ENCODE measurements at places on chromosomes 2 and 18.

DNA sequence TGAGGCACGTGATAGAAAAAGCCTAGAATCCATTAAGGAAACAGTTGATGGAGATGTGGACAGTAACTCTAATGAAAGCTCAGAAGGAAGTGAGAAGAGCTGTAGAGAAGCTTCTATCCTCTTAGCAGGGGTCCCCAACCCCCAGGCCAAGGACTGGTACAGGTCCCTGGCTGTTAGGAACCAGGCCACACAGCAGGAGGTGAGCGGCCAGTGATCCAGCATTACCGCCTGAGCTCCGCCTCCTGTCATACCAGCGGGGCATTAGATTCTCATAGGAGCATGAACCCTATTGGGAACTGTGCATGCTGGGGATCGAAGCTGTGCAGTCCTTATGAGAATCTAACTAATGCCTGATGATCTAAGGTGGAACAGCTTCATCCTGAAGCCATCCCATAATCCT, 8.7 kb upstream of the IMP4 start:
- DNase-seq, result no peak

DNA sequence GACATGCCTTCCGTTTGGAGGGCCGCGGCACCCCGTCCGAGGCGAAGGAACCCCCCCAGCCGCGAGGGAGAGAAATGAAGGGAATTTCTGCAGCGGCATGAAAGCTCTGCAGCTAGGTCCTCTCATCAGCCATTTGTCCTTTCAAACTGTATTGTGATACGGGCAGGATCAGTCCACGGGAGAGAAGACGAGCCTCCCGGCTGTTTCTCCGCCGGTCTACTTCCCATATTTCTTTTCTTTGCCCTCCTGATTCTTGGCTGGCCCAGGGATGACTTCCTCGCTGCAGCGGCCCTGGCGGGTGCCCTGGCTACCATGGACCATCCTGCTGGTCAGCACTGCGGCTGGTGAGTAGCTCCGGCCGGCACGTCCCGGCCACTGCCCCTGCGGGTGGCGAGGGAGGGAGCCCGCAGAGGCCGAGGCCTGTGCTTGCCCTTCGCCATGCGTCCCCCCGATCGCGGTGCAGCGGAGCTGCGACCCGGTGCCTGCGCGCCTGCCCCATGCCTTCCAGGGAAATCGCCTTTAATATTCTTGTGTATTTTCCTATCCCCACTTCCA, 1.2 kb downstream of the BMPR2 start:
- no peak for DNase-seq

DNA sequence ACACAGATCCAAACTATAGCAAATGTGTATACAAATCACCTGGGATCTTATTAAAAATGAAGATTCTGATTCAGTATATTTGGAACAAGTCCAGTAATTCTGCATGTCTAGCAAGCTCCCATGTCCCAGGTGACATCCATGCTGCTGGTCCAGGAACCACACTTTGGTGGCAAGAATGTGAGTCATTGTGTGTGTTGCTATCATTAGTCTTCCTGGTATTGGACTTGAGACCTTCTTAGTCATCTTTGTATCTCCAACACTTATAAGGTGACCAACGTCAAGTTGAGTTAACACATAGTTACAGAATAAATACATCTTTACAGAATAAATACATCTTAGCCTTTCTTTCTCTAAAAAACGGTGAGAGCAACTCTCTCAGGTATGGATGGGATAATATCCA, 107.9 kb upstream of the NDUFV2 start:
- DNase-seq, result no peak

DNA sequence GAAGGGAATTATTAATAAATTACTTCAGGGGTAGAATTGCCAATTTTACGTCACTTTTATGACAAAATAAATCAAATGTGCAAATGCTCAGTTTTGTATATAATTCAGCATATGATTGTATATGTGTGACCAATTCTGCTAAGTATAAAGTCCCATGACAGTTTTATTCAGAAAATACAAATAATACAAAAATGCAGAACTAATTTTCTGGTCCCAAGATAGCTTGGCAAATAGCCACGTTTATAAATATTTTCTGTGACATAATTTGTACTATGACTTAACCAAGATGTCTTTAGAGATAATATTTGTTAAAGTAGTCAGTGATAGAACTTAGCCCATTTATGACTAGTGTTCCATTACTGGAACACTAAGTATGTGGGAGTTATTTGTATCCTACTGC, 24.2 kb upstream of the CAB39 start:
- DNase-seq, result no peak

GRCh38 chr2:206512999-206513398, 69.7 kb downstream of the ADAM23 start:
- no peak for DNase-seq

- DNase-seq, result no peak
Measured at GRCh38 chr2:200159829-200160781, 146.4 kb upstream of the SPATS2L start.

DNA sequence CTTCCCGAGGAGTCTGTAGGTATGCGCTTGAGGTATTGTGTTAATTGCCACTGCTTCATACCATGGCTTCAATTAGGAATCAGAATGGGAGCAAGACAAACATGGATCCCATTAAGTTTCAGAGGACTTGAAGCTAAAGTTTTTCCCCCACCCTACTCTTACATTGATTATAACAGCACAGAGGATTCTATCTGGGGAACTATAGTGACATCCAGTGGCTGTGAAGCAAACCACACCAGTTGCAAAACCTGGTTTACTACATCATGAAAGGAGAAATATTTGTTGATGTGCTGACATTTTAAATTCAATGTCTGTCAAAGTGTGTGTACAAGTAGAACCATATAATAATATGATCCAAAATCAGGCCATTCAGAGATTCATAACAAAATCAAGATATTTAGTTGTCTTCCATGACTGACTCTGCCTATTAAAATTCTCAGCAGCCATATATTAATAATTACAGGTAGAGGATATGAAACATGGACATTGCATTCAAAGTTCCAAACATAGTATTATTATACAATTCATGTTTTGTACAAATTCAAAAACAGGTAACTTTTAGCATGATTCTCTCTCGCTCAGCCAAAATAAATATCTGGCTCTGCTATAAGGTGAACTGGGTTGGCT, 82.9 kb downstream of the GRB14 start:
- DNase-seq, result peak; percentile 21

- no peak for DNase-seq
Measured at GRCh38 chr2:121809607-121810006, 54.2 kb downstream of the TSN start.

- no peak for DNase-seq
Measured at GRCh38 chr2:119233326-119234020, 9.8 kb downstream of the STEAP3 start.

DNA sequence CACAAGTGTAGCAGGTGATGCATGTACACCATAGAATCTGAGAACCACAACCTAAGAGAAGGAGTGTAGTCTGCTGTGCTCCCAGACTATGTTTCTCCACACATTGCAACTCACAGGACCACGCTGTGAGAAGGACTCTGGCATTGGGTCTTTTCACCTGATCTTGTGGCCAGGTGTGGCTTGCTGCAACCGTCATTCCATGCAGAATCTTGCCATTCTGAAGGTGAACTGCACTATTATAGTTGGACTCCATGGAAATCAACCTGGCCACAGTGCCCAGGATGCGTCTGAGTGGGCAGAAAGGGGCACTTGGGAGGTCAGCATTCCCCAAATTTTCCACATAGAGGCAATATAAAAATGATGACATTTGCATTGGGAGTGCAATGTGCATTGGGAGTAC, 122.2 kb downstream of the CAPN13 start:
- DNase-seq, result no peak

DNA sequence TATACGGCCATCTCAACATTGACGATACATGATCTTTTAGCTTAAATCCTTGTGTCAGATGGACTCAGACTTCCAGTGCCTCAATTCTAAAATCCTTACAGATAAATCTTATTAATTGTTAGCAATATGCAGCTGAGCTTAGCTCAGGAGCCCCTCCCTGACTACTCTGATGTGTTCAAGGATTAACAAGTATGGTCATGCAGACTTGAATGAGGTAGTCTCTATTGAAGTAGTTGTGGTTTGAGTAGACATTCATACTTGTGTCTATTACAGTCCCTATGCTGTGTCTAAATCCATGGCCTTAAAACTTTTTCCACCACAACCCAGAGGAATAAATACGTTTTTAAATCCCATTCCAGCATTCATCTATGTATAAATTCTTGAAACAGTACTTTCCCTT, 119.5 kb downstream of the NUP35 start:
- no peak for DNase-seq

DNA sequence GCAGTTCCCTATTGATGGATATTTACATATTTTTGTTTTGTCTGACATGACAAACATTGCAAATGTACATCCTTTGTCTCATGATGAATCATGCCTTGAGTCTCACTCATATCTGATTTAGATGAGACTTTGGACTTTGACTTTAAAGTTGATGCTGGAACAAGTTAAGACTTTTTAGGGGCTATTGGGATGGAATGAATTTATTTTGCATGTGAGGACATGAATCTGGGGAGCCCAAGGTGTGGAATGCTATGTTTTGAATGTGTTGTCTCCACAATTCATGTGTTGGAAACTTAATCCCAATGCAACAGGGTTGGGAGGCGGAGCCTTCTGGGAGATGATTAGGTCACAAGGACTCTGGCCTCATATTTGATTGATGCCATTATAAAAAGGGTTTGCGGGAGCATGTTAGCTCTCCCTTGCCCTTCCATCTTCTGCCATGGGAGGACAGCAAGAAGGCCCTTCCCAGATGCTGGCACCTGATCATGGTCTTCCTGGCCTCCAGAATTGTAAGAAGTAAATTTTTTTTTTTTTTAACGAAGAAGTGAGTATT, 29.1 kb upstream of the INO80D start:
- no peak for DNase-seq

DNA sequence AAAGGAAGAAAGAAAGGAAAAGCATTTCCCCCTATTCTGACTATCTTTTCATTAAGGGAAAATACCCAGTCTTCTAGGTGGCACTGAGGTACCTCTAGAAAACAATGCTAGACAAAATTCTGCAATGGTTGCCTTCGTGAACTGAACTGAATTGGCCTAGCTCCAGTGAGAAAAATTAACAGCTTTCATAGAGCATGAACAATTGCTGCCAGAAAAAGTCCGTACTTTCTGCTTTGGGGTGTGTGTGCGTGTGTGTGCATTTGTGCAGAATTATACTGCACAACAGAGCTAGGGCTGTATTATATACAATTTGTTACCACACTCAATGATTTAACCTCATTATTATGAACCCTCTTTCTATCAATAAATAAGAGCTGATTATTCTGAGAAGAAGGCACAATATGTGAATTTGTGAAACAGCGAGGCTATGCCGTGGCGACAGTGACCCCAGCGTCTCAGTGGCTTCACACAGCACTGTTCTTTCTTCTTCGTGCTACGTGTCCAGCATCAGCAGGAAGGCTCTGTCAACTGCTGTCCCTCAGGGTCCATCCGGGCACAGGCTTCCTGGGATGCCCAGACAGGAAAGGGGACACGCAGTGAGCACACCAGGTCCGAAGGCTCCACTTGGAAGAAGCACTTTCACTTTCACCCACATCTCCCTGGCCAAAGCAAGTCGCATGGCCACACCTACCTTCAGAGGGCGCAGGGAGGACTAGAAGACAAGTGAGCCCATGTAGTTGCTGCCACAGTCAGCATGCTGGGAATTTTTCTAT, 47.5 kb downstream of the PTGR3 start:
- peak; percentile 64 for DNase-seq

Data from T47D (cell line).